ENCODE measurements at places on chromosomes 16 and 17.

- DNase-seq: no peak
These were observed 42.3 kb downstream of the ABR start for GRCh38 chr17:1137465-1137894.

- peak; percentile 87 for DNase-seq
These were observed 7.5 kb upstream of the SNTB2 start for GRCh38 chr16:69179328-69180010.

- DNase-seq: no peak
These were observed 38.6 kb downstream of the CDH11 start for GRCh38 chr16:65083164-65083857.

DNA sequence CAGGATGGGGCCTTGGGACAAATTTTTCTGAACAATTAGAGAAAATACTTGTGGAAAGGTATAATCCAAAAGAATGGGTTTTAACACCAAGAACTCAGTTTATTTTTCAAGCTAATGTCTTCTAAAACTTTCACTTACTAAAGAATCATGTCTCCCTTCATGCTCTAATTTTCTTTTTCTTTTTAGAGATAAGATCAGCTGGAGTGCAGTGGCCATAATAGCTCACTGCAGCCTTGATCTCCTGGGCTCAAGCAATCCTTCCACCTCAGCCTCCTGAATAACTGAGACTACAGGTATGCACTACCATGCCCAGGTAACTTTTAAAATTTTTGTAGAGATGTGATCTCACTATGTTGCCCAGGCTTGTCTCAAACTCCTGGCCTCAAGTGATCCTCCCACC lies 5.5 kb downstream of the OR4D1 start:
- no peak for DNase-seq

DNA sequence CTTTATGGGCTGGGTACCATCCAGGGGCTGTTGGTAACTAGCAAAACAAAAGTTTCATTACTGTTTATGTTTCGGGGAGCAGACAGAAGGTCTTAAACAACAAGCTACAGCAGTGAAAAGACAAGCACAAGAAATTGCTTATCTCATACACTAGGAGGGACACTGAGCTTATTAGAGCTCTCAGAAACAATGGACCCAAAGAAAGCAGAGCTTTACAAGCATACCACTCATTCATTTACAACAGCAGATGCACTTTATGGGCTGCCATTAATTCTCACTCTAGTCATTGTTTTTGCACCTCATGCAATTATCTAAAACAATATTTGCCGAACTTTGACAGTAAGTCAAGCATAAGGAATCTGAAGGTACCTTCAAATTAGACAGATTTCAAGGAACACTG lies 10.0 kb downstream of the KRT16 start:
- DNase-seq: no peak

Measured in fibroblast of skin of left quadriceps (primary cell).